ENCODE measurements at places on chromosomes 12 and 14. TPM values are rescaled to one million over a fixed set of nuclear protein-coding genes. Genes with fewer than 3 reads are reported as not detected.

The ANAPC5 gene
- 70.8 TPM for total RNA-seq

The DNAH10 gene
- total RNA-seq = 0.24 TPM

The MIPOL1 gene
- 3.7 TPM for total RNA-seq

The TAS2R10 gene
- total RNA-seq = 1.9 TPM

The BIN2 gene
- total RNA-seq = not detected

The PXMP2 gene
- total RNA-seq = 17.2 TPM

Measured in cardiac ventricle fibroblast (primary cell).